ENCODE measurements at places on chromosomes 4 and X. TPM values are rescaled to one million over a fixed set of nuclear protein-coding genes. Genes with fewer than 3 reads are reported as not detected.

The PNMA3 gene
- 0.10 TPM for total RNA-seq

The KLF3 gene
- total RNA-seq, result 14.2 TPM

DNA sequence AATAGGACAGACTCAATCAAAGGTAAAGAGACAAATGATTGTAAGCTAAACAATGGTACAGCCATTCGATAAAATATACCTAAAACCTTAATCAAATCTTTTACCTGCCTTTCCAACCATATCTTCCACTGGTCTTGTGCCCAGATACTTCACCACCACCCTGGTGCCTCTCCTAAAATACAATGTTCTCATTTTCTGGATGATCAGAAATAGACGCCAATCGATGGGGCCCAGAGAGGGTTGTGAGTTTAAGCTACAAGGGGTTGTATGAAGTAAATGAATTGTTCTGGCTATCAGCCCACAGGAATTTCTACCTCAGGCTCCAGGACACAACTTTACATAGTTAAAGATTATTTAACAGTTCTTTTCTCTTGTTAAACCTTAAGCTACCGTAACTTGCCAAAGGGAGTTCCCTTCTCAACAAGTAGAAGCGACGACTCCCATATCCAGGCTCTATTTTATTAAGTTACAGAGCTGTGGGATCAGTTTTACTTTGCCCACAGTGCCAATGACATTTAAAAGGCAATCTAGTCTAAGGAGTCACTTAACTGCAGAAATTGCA is 99.1 kb downstream of the CHRNA9 start:
- DNase-seq, result no peak
- H3K4me3 ChIP-seq, result no peak overlapping the region
- no peaks in the 10 kb centered on the region for H3K27me3 ChIP-seq
- H3K27ac ChIP-seq, result no peak overlapping the region

DNA sequence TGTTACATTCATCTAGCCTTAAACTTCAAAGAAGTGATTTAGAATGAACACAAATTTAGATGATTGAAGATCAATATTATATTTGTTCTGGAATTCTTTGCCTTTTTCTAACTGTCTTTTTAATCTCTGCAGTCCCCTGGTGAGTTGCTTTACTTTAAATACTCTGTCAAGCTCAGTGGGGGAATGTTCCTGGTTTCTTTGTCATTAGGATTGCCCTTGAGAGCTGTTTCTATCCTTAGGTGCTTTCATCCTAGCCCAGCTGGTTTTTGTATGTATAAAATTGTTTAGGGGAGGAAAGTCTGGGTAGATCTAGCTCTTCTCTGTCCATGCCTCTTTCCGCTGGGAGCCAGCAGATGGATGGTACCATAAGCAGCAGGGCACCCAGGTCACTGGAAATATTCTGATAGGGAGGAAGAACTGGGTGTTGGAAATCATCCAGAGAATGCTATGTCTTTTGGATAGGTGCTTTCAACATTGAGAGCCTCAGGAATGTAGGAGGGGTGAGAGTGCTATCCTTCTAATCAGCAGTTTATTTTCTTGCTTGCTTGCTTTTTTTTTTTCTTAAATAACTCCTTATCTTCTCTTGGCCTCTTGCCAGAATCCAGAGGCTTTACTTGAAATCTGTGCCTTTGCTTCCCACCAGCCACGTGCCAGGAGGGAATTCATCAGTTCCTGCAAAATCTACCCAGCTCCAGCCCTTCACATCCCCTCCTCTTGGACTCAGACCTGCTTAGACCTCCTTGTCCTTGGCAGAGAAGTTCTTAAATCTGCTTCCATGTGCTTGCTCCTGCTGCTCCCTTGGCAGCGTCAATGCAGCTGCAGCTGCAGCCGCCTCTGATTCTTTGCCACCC is 215.3 kb upstream of the ANXA3 start:
- peaks cover 4% of the 10 kb centered on the region for H3K36me3 ChIP-seq
- no peaks in the 10 kb centered on the region for H3K27me3 ChIP-seq
- no peaks in the 10 kb centered on the region for H3K4me1 ChIP-seq
- H3K4me3 ChIP-seq, result no peak overlapping the region
- DNase-seq, result no peak
- H3K27ac ChIP-seq, result no peak overlapping the region

DNA sequence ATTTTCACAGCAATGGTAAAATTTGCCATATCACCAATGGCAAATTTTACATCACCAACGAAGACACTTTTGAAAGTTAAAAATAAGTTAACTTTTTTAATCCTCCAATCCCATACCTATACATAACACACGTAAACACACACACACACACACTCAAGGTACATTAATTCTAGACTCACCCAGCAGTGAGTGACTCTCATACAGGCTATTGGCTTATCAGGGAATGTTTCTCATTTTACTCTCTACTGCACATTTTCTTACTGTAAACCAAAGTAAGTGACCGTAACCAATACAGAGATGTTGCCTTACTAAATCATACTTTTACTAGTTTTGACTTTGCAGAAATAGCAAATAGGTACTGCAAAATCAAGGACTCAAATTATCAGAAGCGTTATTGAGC is 2.3 kb downstream of the VEGFC start:
- H3K4me3 ChIP-seq, result peak overlapping the region; percentile 82
- H3K4me1 ChIP-seq, result peaks cover 8% of the 10 kb centered on the region
- peak overlapping the region; percentile 83 for H3K27ac ChIP-seq
- H3K36me3 ChIP-seq, result no peaks in the 10 kb centered on the region
- peaks cover 2% of the 10 kb centered on the region for H3K27me3 ChIP-seq

DNA sequence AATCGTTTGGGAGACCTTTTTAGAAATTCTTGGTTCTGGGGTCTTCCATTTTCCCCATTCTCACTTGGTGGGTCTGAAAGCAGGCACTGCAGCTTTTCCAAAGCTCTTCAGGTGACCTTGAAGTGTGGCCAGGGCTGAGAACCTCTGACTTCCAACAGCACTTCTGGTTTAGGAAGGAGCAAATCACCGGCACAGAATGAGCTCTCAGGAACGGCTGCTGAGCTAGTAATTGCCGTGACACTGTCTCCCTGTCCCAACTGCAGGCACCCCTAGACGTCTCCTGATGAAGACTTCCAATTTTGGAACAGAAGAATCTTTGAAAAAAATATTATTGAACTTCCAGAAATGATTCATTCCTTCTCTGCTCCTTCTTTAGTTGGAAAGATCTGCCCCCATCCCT is 31.3 kb downstream of the CD38 start:
- peaks cover 19% of the 10 kb centered on the region for H3K4me1 ChIP-seq
- no peaks in the 10 kb centered on the region for H3K27me3 ChIP-seq
- no peak for DNase-seq
- no peak overlapping the region for H3K27ac ChIP-seq
- no peaks in the 10 kb centered on the region for H3K36me3 ChIP-seq
- peak overlapping the region; percentile 40 for H3K4me3 ChIP-seq

DNA sequence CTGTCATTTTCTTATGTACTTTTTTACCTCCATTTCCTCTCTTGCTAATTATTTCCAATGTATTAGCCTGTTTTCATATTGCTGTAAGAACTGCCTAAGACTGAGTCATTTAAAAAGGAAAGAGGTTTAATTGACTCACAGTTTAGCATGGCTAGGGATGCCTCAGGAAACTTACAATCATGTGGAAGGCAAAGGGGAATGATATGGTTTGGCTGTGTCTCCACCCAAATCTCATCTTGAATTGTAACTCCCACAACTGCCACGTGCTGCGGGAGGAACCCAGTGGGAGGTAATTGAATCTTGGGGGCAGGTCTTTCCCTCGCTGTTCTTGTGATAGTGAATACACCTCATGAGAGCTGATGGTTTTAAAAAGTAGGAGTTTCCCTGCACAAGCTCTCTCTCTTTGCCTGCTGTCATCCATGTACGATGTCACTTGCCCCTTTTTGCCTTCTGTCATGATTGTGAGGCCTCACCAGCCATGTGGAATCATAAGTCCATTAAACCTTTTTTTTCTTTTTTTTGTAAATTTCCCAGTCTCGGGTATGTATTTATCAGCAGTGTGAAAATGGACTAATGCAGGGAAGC is 870.0 kb upstream of the INTU start:
- H3K27ac ChIP-seq, result no peak overlapping the region
- no peak overlapping the region for H3K4me3 ChIP-seq
- no peaks in the 10 kb centered on the region for H3K4me1 ChIP-seq
- no peaks in the 10 kb centered on the region for H3K36me3 ChIP-seq

DNA sequence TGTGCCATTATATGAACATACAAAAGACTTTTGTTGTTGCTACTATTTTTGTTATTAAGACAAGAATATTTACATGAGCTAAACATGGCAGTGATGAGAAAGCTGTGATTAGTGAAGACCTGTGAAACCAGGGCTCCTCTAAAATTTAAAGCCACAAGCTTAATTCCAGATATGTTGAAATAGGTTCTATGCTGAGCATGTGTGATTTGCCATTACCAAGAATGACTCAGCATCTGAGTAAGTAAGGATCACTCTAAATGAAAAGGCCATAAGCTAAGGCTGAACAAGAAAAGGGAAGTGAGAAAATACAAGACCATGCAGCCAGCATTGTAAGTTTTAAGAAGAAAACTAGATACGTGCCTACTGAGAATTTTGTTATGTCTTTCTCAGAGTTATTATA is 75.9 kb upstream of the CAMK2D start:
- H3K4me3 ChIP-seq, result no peak overlapping the region
- H3K36me3 ChIP-seq, result no peaks in the 10 kb centered on the region
- H3K27ac ChIP-seq, result no peak overlapping the region
- DNase-seq, result no peak
- no peaks in the 10 kb centered on the region for H3K4me1 ChIP-seq
- no peaks in the 10 kb centered on the region for H3K27me3 ChIP-seq

DNA sequence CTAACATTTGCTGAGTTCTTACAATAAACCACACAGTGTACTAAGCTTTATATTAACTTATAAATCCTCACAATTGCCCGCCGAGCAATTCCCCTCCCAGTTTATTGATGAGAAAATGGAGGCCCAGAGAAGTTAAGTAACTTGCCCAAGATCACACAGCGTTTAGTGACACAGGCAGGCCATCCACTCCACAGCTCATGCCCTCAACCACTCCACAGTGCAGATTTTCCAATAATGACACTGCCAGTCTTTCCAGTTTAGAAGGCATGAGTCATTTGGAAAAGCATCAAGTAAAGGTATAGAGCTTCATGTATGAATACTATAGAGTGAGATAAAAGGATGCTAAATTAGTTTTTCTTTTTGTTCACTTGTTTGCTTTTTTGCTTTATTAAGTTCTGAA is 208.5 kb downstream of the CAMK2D start:
- H3K27me3 ChIP-seq, result no peaks in the 10 kb centered on the region
- H3K4me3 ChIP-seq, result no peak overlapping the region
- no peak for DNase-seq
- H3K36me3 ChIP-seq, result peaks cover 10% of the 10 kb centered on the region
